Stimulated activated CD8-positive, alpha-beta memory T cell treated with anti-CD3 and anti-CD28 coated beads, Interleukin-15, amount 100 ng/mL, for 1 hour (primary cell): ENCODE measurements at places on chromosomes 7 and 10.

DNA sequence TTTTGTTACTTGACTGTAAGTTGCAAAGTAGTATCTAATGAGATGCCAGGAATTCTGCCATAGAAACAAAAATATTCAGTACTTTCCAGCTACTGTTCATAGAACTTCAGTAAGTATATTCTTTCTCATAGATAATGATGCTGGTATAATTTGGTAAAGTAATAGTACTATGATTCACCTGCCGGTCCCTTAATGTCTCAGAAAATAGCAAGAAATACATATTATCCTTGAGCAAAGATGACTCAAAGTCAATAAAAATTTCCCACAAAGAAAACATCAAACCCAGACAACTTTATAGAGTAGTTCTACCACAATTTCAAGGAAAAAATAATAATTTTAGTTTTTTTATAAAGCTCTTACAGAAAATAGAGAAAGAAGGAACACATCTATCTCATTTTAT, 105.4 kb downstream of the EPDR1 start:
- DNase-seq: no peak

DNA sequence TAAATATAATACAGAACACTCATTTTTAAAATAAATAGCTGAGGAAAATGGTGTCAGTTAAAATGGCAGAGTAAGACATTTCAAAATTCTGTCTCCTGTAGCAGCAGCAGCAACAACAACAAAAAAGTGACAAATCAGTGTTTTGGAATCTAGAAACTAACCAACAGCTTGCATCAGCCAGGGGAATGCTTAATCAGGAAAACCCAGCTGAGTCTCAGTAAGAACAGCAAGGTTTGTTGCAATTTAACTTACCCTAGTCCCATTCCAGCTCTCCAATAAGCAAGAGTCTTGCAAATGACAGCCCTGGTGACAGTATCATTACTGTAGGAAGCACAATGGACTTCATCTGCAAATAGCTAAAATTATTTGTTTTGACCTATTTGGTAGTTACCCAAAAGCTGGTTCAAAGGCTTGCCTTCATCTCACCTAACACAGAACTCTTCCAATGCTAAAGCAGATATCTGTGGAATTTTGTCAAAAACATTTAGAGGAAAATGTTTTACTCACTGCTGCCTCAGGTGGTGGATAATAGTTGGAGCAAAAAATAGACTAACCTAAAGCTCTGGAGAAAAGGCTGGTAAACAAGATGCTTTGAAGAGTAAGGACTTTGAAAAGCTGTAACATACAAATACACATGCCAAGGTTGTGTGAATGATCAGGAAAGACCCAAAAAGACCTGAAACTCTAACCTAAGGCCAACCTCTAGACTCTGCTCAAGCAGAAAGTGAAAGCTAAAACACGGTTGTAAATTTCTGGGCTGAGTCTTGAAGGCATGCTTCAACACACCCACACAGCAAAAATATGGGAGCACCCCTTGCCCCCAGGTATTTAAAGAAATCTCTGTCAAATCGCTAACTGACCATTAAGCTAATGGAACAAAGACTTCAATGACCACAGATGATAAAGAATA, 9.9 kb upstream of the ARHGAP22 start:
- no peak for DNase-seq

DNA sequence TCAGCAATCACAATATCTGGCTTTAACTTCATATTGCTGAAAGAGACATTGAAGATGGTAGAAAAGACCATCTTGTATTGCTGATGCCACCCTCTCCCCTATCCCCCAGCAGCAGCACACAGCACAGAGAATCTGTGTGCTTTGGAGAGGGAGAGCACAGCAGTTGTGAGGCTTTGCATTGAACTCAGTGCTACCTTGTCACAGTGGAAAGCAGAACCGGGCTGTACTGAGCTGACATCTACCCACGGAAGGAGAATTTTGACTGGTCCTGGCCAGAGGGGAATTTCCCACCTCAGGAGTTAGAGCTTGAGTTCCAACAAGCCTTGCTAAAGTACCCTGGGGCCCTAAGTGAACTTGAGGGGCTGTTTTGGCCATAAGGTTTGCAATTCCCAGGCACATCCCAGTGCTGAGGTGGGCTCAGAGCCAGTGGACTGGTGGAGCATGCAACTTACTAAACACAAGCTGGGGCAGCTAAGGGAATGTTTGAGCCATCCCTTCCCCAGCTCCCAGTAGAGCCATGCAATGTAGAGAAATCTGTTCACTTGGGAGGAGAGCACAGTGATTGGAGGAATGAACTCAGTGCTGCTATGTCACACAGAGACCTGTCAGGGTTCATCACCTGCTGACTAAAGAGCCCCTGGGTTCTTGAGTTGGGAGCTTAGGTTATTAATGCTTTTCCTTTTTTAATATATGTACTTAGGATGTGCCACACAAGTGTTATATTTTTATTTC, 62.1 kb downstream of the OR13A1 start:
- no peak for DNase-seq

- DNase-seq: no peak
Measured at GRCh38 chr7:127887631-127888030, 143.6 kb downstream of the LRRC4 start.

DNA sequence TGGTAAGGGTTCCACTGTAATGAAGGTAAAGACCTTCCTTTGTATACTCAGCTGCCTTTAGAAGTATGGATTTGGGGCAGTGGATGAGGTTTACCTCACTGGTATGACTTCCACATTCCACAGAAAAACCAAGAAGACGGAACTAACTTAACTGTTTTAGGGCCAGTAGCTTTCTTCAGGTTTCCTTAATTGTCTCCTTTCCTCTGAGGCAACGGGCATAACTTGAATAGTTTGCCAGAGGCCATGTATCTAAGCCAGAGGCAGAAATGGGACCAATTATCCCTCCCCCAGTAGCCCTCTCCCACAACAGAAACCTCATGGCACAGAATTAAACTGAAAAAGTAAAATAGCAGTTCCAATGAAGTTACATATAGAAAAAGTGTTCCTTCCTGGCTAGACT, 281.7 kb downstream of the PHTF2 start:
- no peak for DNase-seq

DNA sequence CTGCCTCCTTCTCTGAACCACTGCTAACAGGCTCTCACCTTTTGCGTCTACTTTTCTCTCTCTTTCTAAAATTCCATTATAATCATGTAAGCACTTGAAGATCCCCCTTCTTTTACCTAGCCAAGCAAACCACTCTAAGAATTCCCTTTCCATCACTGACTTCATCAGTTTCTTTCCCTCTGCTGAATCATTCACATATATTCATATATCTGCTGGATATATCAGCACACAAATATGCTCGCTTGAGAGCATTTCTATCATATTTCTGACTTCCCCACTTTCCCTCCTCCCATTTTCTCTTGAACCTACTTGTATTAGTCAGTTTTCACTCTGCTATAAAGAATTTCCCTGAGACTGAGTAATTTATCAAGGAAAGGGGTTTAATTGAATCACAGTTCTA, 84.2 kb upstream of the LRRN3 start:
- no peak for DNase-seq

DNA sequence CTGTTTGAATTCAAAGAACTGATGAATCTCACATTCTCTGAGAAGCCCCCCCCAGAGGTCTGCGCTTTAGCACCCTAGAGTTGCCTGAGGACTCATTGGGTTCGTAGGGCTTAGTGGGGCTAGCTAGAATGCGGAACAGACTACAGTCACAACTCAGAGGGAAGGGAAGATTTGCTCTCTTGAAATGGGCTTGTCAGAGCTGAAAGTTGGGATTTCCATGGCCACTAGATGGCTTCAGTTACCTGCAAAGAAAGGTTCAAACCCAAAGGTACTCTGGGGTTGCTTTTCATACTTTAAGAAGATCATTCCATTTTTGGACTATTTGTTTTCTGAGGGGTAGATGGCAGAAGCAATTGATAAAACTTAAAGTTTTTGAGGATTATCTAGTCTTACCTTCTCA, 205.0 kb downstream of the BBS9 start:
- DNase-seq: no peak

GRCh38 chr7:83325083-83325482, 162.4 kb upstream of the PCLO start:
- DNase-seq: no peak

DNA sequence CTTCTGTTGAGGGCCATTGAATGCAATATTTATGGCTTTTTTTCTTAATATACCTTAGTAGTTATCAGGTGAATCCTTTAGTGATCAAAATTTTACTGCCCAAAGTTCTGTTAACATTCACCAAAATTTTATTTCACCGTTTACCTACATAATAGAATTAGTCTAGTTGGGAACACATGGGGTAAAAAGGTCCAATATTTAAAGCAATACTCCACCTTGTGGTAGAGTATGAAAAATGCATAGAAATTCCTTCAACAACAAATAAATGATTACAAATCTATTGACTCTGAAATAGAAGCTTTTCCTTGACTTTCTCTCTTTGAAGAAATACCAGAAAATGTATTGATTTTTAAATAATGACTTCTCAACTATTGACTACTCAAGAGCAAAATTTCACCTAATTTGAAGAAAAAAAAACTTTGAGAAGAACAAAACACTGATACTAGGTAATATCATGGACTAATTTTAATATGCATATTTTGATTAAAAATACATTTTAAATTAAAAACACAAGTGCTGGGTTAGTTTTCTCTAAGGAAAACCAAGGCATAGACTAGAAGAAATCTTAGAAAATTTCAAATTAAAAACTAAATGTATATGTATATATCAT, 43.3 kb downstream of the POLR1F start:
- no peak for DNase-seq

- no peak for DNase-seq
Measured at GRCh38 chr10:89992575-89992974, 291.2 kb downstream of the KIF20B start.

DNA sequence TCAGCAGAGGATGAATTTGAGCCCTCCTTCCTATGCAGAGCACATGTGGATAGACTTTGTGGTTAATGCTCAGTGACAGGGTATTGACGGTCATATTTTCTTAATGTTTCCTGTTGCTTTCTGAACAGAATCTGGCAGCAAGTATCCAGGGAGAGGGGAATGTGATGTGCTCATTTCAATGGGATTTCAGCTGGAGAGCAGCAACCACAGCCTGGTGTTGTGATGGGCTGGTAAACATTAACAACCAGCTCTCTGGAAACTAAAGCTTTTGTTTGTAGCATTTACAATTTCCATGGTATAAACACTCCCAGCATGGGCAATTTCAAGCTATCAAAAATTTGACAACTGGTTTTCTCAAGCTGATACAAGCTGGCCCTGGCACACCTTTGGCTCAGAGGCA, 215.9 kb downstream of the SH2D4B start:
- DNase-seq: no peak

- no peak for DNase-seq
Measured at GRCh38 chr7:55150709-55151451, 132.1 kb downstream of the EGFR start.

DNA sequence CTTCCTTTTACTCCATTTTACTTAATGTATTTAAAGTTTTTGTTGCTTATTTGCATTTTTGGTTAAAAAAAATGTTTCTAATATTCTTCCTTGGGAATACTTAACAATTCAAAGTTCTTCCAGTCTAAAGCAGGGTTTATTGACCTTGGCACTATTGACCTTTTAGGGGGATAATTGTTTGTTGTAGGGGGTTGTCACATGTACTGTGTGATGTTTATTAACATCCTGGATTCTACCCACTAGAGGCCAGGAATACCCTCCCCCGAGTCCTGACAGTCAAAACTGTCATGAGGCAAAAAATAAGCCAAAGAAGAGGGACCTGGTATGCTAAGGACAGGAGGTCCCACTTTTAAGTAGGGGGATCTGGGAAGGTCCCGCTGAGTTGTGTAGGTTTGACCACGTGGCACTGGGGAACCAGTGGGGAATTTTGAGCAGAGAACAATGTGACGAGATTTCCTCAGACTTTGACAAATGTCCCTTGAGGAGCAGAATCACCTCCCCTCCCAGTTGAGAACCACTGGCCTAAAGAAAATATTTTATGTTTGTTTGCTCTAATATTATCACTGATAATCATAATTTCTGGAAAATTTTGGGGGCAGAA, 178.3 kb upstream of the PRR15 start:
- DNase-seq: no peak

DNA sequence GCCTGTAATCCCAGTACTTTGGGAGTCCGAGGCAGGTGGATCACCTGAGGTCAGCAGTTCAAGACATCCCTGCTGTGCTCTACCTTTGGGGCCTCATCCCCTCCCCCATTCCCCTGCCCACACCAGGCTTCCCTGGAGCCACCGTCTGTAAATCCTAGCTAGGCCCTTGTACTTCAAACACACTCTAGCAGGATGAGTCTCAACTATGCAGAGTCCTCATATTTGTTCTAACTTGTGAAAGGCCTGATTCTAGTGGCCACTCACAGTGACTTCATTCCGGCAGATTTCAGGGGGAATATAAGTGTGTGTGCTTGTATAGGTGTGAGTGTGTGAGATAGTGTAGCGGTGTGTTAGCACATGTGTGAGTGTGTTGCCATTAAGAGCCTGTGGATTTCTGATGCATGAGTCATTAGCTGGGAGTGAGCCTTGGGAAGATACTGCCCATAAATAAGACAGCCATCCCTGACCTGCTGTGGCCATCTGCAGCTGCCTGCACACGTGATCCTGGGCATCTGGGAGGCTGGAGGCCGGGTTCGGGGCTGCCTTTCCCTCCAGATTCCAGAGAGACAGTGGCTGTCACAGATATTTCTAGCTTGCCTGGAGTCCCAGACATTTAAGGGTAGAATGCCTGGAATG, 1.7 kb upstream of the NEURL1 start:
- DNase-seq: no peak

DNA sequence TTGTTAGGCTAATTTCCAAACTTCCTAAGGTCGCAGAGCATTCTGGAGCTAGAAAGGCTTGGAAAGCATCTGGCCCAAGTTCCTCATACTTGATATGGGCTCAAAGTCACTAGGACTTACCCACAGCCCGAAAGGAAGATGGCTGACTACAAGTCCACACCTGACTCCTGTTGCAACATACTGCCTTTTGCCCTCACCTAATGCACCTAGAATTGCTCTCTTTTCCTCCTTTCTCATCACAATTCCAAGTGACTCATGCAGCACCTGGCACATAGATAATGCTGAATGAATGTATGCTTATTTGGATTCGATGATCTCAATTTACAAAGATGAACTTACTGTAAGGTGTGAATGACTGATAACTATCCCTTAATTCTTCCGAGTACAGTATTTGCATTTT, 131.5 kb downstream of the SORBS1 start:
- no peak for DNase-seq

DNA sequence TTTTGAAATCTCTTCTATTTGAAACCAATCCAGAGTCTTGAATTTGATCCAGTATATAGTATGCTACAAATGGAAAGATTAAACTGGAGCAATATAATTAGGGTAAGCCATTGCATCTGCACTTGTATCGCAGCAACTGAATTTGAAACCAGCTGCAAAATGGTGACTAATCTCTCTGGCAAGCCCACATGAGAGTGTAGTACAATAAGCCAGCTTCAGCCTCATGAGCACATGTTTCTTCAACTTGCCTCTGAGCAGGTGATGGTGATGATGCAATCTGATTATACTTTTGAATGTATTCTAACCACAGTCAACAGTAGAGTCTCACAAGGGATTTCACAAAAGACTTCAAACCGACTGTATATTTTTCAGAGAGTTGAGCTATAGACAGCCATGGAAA, 829 bp upstream of the RPA3 start:
- no peak for DNase-seq

- no peak for DNase-seq
Measured at GRCh38 chr10:108957681-108958080, 965.6 kb downstream of the XPNPEP1 start.
